ENCODE measurements at places on chromosomes 16 and 17. TPM values are rescaled to one million over a fixed set of nuclear protein-coding genes. Genes with fewer than 3 reads are reported as not detected.

Gene MYH1
- total RNA-seq: not detected

Gene CLEC18A
- 1.6 TPM for total RNA-seq

Gene ABCC1
- total RNA-seq: 51.7 TPM

Gene FASN
- total RNA-seq: 433 TPM

Gene SLC5A10
- not detected for total RNA-seq

Gene C16orf46
- total RNA-seq: 2.0 TPM

Gene BCL6B
- total RNA-seq: 4.9 TPM

Gene ACSM2B
- not detected for total RNA-seq

Gene WFDC1
- total RNA-seq: 0.24 TPM

Gene FAM171A2
- total RNA-seq: 27.5 TPM

Gene MRPL12
- total RNA-seq: 140 TPM

Gene TNFSF12
- total RNA-seq: 7.1 TPM

Data from H9 (cell line).